ENCODE measurements at places on chromosomes 5 and 9.
A peak's percentile ranks its signal among the peaks of the same experiment; 100 is the strongest.

- no peak for DNase-seq
Measured at GRCh38 chr5:116409591-116410296, 164.9 kb downstream of the SEMA6A start.

- peak; percentile 78 for DNase-seq
Measured at GRCh38 chr5:177390363-177391300, 6.4 kb downstream of the SLC34A1 start.

DNA sequence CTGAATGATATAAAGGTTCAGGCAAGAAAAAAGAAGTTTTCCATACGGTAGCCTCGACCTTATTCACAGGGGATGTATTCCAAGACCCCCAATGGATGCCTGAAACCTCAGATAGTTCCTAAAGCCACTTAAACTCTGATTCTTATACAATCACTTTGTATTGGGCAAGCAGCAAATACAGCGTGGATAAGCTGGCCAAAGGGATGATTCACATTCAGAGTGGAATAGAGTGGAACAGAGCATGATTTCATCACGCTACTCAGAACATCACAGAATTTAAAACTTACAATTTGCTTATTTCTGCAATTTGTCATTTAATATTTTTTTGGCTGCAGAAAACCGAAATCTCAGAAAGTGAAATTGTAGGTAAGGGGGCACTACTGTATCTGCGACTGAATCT, 40.5 kb upstream of the CDH18 start:
- no peak for DNase-seq

GRCh38 chr9:89482056-89482851, 15.7 kb downstream of the SEMA4D start:
- DNase-seq, result no peak

DNA sequence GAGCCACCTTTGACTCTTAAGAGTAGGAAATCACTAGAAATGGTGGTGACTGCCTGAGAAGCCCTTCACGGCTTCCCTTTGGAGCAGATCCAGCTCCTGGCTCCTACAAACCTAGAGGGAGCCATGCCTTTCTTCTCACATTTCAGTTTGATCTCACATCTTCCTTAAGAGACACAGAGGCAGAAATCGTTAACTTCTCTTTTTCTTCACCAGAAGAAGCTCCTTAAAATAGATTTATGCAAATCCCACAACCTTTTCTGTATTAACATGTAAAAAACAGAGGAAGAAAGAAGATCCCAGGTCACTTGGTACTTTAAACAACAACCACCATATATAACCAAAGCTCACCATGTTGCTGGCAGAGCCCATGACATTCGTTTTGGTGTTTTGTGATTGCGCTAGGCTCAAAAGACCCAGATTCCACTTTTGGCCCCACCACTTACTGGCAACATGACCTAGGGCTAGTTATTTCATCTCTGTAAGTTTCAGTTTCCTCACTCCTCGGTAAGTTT, 29.6 kb downstream of the PAX5 start:
- DNase-seq, result no peak

- no peak for DNase-seq
Measured at GRCh38 chr5:114010362-114010761, 351.5 kb upstream of the KCNN2 start.

DNA sequence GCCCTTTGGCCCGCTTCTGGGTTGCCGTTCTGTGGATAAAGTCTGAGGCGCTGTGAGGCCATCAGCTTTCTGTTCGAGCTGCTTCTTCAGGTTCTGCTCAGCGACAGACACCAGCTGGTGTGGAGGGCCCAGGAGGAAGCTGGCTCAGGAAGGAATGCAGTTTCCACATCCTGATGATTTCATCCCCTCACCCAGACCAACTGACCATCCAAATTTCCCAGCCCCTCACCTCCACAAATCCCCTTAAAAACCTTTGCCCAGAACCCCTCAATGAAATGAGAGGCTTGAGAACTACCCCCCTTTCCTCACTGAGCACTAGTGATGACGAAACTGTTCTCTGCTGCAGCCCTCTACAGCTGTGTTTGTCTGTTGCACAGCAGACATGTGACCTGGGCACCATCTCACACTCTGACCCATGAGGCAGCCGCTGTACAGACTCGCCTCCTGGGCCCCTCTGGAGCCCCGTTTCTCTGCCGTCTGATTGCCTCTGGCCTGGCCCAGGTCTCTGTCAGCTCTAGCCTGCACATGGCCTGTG, 45.4 kb downstream of the SPATA31C2 start:
- DNase-seq, result no peak

DNA sequence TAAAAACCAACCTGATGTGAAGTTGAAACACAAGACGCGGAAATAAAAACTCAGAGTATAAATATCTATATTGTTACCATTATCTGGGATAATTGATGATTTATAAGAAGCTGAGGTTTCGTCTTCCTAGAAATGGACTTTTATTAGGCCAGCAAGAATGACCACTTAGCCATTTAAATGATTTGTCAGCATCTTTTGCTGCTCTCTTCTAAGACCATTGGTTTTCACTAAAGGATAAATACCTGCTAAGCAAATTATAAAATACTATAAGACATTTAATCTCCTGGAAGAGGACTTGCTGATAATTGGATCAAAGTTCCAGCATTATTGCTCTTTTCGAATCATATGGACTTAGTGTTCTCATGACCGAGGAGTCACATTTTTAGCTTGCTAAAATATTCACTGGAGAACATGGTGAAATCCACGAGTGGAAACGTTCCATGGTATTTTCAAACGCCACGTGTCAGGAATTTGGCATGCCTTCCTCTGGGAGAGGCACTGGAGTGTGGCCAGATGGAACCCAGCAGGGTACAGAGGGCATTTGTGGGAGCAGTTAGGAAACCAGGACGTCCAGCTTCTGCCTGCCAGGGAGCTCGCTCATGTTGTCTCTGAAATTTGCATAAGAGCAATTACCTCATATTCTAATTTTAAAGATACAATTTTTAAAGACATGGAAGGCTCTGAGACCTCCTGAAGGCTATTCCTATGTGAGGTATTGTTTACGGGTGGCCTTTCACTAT, 43.1 kb downstream of the TNFAIP8 start:
- no peak for DNase-seq

DNA sequence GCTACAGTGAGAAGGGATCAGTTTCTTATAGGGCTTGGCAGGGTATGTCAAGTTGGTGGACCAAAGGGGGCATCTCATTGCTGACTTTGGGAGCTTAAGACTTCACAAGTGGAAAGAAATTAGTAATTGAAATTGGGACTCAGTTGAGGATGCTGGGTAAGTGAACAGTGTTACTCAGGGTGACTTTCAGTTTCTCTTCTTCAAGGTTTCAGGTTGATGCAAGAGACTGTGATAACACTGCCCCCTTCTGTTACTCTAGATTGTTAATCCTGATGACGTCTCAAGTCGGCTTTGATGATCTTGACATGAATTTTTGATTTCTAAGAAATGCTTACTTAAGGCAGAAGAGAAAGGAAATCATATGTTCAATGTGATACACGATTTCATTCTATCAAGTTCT, 21.3 kb downstream of the KCTD16 start:
- no peak for DNase-seq

DNA sequence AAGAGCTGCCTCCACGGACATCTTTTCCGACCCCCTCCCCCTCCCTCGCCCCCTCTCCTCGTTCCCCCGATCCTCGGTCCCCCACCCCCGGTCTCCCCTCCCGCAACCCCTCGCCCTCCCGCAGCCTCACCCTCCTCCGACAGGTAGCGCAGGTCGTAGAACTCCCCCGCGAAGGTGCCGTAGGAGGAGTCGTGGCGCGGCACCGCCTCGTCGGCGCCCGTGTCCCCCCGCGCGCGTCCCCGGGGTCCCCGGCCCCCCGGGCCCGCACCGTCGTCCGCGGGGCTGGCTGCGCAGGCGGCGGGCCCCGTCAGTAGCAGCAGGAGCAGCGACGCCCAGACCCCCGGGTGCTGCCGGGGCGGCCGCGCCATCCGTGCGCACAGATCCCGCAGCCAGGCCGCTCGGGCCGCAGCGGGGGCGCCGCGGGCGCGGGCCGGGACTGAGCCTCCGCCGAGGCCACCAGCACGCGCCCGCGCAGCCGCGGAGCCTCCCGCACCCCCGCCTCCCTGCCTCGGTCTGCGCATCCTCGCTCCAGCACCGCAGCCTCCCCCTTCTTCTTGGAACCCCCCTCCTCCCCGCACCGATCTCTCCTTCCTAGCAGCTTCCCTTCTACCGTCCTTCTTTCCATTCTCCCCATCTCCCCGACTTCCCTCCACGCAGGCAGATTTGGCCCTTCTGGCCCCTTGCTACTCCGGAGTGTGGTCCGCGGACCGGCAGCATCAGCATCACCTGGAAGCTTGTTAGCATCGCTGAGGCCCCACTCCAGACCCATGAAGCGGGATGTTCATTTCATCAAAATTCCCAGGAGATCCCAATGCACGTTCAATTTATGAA, at the start of gene FRRS1L:
Gene FRRS1L, minus strand, starts transcription at position 479 of the 831 bp plus-strand sequence. Its CDS starts 111 bp downstream, at position 368.
- no peak for DNase-seq

- DNase-seq, result no peak
Measured at GRCh38 chr5:77719666-77720363, 56.3 kb downstream of the TBCA start.

DNA sequence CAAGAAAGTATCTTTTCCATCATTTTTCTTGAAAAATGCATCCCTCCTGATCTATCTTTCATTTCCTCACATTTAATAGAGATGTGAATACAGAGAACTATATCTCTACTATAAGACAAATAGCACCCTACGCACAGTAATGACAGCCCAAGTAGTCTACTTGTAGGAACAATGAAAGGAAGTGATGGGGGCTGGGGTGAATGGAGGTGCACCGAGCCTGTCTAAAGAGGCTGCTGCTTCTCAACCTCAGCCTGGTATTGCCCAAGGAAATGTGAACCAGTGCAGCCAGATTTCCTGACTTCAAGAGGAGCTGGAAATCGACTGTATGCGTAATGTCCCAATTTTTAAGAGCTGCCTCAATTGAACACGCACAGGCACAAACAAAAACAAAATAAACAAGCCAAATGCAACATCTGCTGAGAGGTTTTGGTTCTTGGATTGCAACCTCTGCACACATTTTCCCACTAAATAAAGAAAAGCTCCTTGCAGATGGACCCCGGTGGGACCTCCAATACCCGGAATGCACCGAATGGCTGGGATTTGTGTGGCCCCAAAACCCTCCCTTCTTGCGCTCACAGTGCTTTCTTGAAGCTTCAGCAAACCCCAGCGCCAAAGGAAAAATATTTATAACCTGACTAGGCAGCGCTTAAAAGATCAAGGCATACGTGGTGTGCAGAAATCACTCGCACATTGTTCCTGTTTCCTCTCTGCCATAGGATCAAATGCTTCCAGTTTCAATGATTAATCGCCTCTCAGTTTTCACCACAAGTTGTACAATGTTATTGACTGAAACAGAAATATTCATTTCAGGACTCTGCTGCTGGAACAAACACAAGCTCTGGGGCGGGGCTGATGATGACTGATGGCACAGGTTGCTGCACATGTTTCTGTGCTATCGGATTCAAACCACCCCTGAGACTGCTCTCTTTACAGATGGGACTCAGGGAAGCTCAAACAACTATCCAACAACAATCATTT, 68.3 kb downstream of the KCNIP1 start:
- DNase-seq, result no peak

DNA sequence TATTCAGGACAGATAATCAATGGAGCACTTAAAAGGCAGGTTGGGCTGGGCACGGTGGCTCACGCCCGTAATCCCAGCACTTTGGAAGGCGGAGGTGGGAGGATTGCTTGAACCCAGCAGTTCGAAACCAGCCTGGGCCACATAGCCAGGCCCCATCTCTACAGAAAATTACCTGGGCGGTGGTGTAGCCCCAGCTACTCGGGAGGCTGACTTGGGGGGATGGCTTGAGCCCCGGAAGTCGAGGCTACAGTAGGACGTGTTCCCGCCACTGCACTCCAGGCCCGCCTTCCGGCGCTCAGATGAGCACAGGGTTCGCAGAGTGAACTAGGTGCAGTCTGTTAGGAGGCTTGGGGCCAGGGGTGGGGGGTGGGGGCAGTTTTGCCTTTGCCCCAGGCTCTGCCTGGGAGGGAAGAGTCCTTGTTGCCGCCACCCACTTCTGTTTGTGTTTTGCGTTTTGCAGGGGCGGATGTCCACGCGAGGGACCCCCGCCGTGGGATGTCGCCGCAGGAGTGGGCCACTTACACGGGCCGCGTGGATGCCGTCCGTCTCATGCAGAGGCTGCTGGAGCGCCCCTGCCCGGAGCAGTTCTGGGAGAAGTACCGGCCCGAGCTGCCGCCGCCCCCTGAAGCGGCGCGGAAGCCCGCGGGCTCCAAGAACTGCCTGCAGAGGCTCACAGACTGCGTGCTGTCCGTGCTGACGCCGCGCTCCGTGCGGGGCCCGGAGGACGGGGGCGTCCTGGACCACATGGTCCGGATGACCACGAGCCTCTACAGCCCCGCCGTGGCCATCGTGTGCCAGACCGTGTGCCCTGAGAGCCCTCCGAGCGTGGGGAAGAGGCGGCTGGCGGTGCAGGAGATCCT, 85.2 kb downstream of the ANKRD33B start:
- no peak for DNase-seq

GRCh38 chr5:93724791-93725190, 16.6 kb downstream of the POU5F2 start:
- DNase-seq, result no peak

GRCh38 chr5:119323601-119324000, 32.2 kb upstream of the TNFAIP8 start:
- no peak for DNase-seq

DNA sequence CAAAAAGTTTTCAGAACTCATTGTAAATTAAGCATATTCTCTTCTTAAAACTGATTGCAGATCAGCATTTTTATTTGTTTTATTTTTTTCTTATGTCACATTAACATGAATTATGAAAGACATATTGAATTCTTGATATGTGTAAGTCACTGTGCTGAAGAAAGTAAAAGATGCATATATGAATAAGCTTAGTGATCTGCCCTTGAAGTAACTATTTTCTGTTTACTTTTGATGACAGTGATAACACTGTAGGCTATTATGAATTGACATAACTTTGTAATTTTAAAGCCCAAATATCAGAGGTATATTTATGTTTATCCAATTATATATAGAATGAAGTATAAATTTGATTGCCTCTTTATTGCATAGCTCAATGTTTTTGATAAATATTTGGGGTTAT, 8.8 kb downstream of the PRR16 start:
- no peak for DNase-seq

DNA sequence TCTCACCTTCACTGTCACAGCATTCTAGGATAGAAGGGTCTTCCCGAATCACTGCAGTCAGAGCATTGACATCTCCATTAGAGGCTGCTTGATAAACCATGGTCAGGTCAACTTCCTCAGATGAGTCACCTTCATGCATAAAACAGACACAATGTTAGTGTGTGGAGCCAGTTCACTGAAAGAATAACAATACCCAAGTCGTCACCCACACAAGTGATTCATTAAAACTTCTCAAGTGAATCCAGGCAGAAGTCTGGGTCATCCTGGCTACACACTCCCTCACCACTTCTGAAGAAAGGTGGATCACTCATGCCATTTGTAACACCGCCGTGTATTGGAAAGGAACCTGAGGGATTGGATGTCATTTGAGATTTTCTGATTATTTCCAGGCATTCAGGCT, 49.6 kb downstream of the ANKRD55 start:
- DNase-seq, result no peak

- DNase-seq, result no peak
Measured at GRCh38 chr9:75889977-75890471, 449 bp upstream of the PCSK5 start.

- no peak for DNase-seq
Measured at GRCh38 chr9:8859416-8859815, 1059.8 kb upstream of the DMAC1 start.

- no peak for DNase-seq
Measured at GRCh38 chr9:114427644-114428043, 39.9 kb upstream of the AKNA start.
